ENCODE measurements at places on chromosomes 7 and 10. TPM values are rescaled to one million over a fixed set of nuclear protein-coding genes. Genes with fewer than 3 reads are reported as not detected.

GRCh38 chr7:100963386-100963785 lies 6.0 kb upstream of the MUC12 start:
- no peaks in the 10 kb centered on the region for H3K36me3 ChIP-seq
- no peak for DNase-seq
- 0 out of 2 replicates have a peak, but pooled peaks cover 10% of the 10 kb centered on the region for H3K4me1 ChIP-seq
- no peak overlapping the region for H3K4me3 ChIP-seq
- no peak overlapping the region for H3K27ac ChIP-seq

DNA sequence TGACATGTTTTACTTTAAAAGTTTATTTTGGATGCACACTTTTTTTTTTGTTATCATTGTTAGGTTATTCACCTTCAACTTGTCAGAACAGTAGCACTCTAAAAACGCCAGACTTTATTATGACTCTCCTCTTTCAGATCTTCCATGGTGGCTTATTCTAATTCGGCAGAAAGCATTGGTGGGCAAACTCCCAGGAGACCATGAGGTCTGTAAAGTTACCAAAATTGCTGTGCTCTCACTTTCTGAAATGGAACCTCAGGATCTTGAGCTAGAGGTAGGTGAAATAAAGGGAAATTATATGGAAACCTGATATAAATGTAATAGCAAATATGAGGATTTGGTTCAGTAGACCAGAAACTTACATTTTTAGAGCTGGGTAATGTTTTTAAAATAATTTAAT lies 55.6 kb downstream of the INPP5F start:
- no peak for DNase-seq
- H3K27ac ChIP-seq, result no peak overlapping the region
- H3K36me3 ChIP-seq, result no peaks in the 10 kb centered on the region
- no peaks in the 10 kb centered on the region for H3K27me3 ChIP-seq

DNA sequence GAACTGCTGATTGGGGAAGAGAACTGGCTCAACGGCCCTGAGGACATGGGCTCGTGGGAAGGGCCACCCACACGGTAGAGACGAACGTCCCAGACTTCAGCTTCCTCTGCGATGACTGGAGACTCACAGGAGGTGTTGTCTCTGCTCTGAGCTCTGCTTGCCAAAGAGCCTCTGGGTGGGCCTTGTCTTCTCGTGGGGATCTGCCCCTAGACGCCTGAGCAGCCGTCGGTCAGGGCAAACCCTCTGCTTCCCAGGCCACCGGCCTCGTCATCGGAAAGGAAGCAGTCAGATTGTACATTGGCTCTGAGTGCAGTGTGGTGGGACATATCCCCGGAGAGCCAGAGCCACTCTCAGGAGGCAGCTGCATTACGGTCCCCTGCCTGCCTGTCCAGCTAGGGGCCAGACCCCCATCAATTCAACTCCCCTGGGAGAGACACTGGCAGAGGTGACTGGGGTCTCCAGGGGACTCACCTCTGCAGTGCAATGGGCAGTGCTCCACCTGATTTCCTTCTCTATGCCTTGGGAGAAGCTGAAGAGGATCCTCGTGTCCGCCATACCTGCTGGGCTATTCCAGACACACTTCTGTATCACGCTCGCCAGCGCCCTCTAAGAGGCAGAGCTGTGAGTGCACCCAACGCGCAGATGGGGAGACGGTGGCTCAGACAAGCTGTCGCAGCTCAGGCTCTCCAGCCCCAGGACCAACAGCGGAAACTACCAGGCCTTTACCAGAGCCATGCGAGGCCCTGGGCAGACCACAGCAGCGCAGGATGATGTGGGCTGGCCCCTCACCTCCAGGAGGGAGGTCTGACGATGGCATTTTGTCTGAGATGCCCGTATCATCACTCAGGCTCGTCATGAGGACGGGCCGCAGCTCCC lies 227.4 kb downstream of the TCERG1L start:
- H3K27ac ChIP-seq, result no peak overlapping the region
- peaks cover 20% of the 10 kb centered on the region for H3K4me1 ChIP-seq
- no peak overlapping the region for H3K4me3 ChIP-seq
- H3K36me3 ChIP-seq, result no peaks in the 10 kb centered on the region
- peaks cover 43% of the 10 kb centered on the region for H3K27me3 ChIP-seq

DNA sequence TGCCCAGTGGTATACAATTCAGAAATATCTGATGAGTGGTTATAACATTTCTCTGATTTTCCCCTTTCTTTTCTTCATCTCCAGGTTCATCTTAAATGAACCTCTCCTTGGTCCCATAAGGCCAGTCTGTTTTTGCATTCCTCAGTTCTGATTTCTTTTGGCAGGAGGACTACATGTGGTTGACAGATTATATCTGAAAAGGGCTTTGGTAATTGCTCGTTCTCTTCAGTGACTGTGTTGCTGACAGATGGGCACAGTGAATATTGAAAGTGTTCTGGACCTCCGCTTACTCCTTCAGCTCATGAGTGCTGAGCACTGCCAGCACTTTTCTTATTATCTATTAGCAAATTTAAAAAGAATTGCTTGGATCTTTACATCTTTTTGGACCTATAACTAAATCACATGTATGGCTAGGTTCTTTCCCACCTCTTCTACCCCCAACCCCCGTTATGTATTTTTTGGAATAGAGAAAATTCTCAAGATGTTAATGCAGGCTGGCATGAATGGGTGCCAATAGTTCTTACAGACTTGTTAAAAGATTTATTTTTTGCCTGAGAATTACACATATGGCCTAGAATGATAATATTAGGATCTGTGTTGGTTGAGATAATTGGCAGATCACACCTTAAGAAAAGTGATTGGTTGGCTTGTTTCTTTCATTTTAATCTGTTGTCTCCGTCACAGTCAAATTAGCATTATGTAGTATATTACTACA lies 323.0 kb downstream of the EXOC4 start:
- no peaks in the 10 kb centered on the region for H3K36me3 ChIP-seq
- no peak for DNase-seq
- H3K27me3 ChIP-seq, result no peaks in the 10 kb centered on the region
- no peaks in the 10 kb centered on the region for H3K4me1 ChIP-seq
- no peak overlapping the region for H3K4me3 ChIP-seq
- no peak overlapping the region for H3K27ac ChIP-seq

DNA sequence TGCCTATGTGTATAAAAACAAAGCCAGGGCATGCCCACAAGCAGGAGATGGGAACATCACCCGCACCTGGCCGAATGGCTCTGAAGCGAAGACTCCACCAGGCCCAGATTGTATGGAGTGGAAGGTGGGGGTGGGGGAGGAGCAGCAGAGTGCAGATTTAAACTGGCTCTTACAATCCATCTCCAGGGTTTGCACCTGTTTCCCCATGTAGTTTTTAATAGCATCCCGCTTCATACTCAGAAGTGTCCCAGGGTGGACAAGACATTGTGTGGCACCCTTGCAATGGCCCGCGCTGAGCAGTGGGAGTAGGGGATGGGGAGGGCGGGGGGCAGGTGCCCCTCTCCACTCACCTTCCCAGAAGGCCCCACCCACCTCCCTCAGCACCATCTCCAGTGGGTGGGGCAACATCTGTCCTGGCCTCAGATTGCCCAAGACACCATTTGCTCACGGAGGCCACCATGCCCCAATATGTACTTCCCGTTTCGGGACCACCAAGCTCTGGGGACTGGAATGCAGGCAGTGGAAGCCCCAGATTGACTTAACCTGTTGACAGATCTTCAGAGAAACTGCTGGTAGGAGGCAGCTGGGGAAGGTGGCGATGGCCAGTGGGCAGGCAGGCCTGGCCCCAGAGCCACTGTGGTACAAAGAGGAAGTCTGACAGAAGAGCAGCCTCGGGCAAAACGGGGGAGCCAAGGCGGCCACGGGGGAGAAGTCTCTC lies 23.0 kb downstream of the VSIR start:
- peaks cover 52% of the 10 kb centered on the region for H3K4me1 ChIP-seq
- no peak for DNase-seq
- no peak overlapping the region for H3K4me3 ChIP-seq
- H3K27me3 ChIP-seq, result peaks cover 22% of the 10 kb centered on the region

- no peaks in the 10 kb centered on the region for H3K36me3 ChIP-seq
- H3K27ac ChIP-seq, result no peak overlapping the region
These were observed 113.1 kb downstream of the INPP5A start for GRCh38 chr10:132650611-132651250.

GRCh38 chr7:82029236-82029913 lies 259.5 kb upstream of the HGF start:
- no peaks in the 10 kb centered on the region for H3K4me1 ChIP-seq
- no peak overlapping the region for H3K4me3 ChIP-seq
- H3K27me3 ChIP-seq, result no peaks in the 10 kb centered on the region
- DNase-seq, result no peak
- no peaks in the 10 kb centered on the region for H3K36me3 ChIP-seq

GRCh38 chr7:112358513-112358912 lies 91.7 kb upstream of the IFRD1 start:
- H3K27me3 ChIP-seq, result no peaks in the 10 kb centered on the region
- no peak overlapping the region for H3K4me3 ChIP-seq
- H3K27ac ChIP-seq, result no peak overlapping the region
- H3K4me1 ChIP-seq, result peaks cover 45% of the 10 kb centered on the region
- no peak for DNase-seq

GRCh38 chr7:122092964-122093797 lies 50.9 kb downstream of the AASS start:
- peak; percentile 64 for DNase-seq
- no peak overlapping the region for H3K4me3 ChIP-seq
- no peaks in the 10 kb centered on the region for H3K4me1 ChIP-seq
- no peaks in the 10 kb centered on the region for H3K36me3 ChIP-seq
- no peak overlapping the region for H3K27ac ChIP-seq

DNA sequence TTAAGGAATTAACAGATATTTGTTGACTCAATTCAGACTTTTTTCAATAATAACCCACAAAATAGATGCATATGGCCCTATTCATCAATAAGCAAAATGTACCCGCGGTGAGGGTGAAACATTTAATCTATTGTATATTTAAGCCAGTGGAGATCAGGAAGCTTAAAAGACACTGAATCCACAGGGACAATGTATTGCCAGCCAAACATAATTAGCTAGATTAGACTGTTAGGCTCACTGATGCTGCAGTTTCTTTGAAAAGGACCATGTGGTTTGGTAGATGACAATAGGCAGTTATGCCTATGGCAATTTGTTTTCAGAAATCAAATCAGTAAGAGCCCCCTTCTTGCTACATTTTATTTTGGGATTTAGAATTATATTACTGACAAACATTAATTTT lies 87.3 kb upstream of the PLXDC2 start:
- no peaks in the 10 kb centered on the region for H3K27me3 ChIP-seq
- no peaks in the 10 kb centered on the region for H3K4me1 ChIP-seq
- no peak overlapping the region for H3K27ac ChIP-seq
- no peak overlapping the region for H3K4me3 ChIP-seq
- H3K36me3 ChIP-seq, result no peaks in the 10 kb centered on the region
- no peak for DNase-seq

DNA sequence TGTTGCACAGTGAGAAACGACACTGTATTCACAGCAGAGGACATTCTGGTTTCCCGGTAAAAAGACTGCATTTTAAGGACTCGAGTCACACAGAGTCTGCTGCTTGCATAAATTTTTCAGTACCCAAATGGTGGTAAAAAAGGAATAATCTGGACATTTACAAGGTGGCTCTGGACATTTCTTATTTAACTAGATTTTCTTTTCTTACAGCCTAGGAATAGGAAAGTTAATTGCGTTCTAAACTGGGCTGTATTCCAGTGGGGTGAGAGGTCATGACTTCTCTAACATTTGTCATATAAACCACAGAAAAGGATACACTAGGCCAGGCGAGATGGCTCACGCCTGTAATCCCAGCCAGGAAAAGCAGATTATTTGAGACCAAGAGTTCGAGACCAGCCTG lies 237.5 kb upstream of the KLF6 start:
- H3K27ac ChIP-seq, result no peak overlapping the region
- H3K36me3 ChIP-seq, result no peaks in the 10 kb centered on the region
- DNase-seq, result no peak
- H3K27me3 ChIP-seq, result no peaks in the 10 kb centered on the region

DNA sequence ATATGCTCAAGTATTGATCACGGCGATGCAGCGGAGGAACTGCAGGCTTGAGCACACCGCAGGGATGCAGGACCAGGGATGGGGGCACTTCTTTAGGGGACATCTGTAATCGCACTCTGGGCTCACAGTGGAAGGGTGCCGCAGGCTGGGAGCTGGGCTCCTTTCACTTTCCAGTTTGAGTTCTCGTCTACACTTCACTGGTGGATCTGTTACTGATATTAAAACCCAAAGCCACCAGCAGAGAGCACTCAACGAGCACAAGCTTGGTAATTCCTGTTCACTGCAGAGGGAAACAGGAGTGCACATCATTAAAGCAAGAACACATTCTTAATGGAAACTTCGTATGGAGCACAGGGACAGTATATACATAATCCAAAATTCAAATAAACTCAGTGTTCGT lies 91.3 kb downstream of the PARD3 start:
- H3K27me3 ChIP-seq, result no peaks in the 10 kb centered on the region
- no peaks in the 10 kb centered on the region for H3K36me3 ChIP-seq
- peak; percentile 42 for DNase-seq
- H3K4me1 ChIP-seq, result peaks cover 44% of the 10 kb centered on the region

DNA sequence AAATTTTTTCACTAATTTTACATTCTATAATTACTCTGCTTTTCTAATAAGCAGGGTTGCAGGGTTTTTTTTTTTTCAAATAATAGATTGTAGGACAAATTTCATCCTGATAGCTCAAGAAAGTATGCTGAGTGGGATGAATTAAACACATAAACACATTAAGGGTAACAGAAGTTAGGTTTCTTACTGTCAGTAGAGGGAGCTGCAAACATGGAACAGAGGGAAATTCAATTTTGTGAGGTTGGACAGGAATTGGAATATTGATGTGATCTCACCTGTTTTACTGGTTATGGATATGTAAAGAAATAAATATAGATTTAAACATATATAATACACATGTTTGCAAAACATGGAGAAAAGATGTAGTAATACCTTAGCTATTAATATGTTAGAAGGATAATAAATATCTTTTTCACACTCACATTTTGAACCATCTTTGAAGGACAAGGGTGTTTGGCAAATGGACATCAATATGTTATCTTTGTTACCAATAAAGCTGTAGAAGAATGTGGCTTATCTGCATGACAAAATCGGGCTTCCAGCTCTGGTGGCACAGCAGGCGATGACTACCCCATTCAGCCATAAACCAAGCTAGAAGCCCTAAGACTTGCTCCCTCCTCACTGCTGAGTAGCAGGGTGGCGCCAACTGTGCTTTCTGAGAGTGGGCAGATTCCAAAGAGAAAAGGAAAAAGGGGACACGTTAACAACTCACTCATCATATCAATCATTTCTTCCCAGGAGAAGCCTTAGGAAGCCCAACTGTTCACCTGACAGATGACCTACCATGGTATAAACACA lies 1257.4 kb downstream of the GATA3 start:
- H3K36me3 ChIP-seq, result no peaks in the 10 kb centered on the region
- no peaks in the 10 kb centered on the region for H3K27me3 ChIP-seq
- no peak overlapping the region for H3K27ac ChIP-seq
- H3K4me3 ChIP-seq, result no peak overlapping the region

Gene FAM241B
- polyA plus RNA-seq, result 5.8 TPM

Gene CTAGE8
- polyA plus RNA-seq, result not detected
